CD4-positive, alpha-beta T cell (primary cell): ENCODE measurements at places on chromosomes 5 and 9.

GRCh38 chr9:35958104-35958837 lies at the start of gene OR2S2:
OR2S2 (minus strand) TSS chr9:35958154; CDS start chr9:35958098, 56 bp downstream.
- no peak for DNase-seq

- no peak for DNase-seq
Measured at GRCh38 chr9:15401266-15401665, 21.4 kb upstream of the SNAPC3 start.

GRCh38 chr5:15290953-15291352 lies 209.0 kb upstream of the FBXL7 start:
- no peak for DNase-seq

DNA sequence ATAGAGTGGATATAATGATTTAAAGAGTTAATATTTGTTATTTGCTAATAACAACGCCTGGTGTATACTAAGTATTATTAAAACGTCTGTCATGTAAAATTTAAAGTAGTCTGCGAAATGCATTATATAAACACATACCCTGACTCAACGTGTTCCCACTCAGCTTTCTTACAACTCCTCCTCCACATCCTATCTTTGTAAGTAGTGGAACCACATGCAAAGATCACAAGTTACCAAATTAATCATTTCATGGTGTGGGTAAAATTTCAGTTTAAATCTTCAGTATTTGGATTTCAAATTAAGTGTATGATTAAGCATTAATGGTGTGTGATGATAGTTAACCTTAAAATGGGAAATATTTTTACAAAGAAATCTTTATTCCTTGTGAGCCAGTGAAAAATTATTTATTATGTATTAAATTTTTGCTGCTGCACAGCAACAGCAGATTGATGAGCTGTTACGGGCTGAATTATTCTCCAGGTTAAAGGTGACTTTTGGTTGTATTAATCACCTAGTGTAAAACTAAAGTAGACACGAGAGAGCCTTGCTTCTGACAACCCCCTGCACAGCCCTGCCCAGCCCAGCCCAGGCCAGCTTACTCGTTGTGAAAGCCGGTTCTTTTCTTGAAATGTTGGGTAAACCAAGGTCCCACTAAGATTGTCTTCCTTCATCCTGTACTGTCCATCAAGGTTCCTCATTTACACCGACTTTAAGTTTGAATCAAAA lies 373.5 kb downstream of the DTWD2 start:
- DNase-seq, result no peak

DNA sequence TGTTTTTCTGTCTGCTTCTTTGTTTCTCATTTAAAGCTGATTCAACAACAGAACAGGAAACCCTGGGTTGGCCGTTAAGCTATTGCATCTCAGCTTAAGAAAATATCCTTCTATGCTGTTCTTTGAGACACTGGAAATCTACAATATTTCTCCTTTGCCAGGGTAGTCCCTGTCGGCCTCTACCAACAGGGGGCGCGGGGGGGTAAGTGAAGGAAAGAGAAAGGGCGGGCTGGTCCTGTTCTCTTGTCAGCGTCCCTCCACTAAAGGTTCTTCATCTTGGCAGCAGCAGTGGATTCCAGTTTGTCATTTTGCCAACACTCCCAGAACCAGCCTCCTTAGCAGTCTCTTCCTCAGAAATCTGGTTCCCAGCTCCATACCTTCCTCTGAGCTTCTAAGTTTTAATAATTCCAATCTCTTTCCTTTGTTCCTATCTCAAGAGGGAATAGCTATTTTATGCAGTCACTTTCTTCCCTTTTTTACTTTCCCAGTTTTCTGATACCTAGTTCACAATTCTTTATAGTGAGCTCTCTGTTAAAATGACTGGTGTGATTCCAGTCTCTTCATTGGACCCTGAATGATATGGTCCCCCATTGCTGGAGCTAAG lies 222.3 kb downstream of the GLIS3 start:
- no peak for DNase-seq

GRCh38 chr9:135520916-135521607 lies at the start of gene LCN1:
LCN1 (plus strand) TSS chr9:135521440; CDS start chr9:135521498, 58 bp downstream.
- no peak for DNase-seq

DNA sequence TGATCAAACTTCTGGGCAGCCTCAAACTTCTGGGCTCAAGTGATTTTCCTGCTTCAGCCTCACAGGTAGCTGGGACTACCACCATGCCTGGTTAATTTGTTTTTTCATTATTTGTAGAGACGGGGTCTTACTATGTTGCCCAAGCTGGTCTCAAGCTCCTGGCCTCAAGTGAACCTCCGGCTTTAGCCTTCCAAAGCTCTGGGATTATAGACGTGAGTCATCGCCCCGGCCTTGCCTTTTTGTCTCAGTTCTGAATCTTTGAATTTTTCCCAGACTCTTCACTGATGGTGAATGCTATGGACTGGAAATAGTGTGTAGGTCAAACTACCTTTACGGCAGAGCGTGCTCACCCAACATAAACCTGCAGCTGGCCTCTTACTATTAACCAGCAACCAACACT lies 32.3 kb upstream of the EGFLAM start:
- no peak for DNase-seq

DNA sequence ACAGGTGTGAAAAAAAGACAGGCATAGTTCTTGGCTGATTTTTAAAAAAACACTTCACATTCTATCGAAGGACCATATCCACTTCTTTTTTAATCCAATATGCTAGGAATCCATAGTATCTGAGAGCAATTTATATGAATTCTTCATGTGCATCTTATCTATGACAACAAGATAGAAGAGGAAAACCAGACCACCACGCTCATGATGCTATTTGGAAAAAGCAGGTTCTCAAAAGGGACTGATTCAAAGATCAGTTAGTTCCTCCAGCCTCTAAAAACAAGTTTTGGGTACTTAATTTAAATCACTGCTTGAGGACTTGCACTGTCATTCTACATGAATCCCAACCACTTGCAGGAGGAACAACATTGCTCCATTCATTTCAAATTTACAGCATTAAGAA lies 6.3 kb downstream of the MEF2C start:
- DNase-seq, result no peak

- DNase-seq, result no peak
Measured at GRCh38 chr5:16808021-16808420, 128.1 kb downstream of the MYO10 start.

GRCh38 chr9:134217431-134218210 lies 53.3 kb upstream of the RNU6ATAC start:
- no peak for DNase-seq

DNA sequence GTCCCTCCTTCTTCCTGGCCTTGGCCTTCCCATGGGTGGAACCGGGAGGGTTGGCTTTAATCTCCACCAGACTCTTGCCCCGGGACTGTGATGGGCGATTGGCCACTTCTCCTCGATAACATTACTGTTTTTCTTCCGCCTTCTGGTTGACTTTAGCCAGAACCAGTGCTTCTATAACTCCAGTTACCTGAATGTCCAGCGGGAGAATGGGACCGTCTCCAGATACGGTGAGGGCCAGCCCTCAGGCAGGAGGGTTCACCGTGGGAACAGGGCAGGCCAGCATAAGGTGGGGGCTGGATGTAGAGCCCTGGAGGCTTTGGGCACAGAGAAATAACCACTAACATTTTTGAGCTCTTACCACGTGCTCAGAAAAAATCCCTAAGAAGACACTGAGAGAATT lies 967 bp downstream of the ORM2 start:
- no peak for DNase-seq
